ENCODE measurements at places on chromosomes 11 and 22.

DNA sequence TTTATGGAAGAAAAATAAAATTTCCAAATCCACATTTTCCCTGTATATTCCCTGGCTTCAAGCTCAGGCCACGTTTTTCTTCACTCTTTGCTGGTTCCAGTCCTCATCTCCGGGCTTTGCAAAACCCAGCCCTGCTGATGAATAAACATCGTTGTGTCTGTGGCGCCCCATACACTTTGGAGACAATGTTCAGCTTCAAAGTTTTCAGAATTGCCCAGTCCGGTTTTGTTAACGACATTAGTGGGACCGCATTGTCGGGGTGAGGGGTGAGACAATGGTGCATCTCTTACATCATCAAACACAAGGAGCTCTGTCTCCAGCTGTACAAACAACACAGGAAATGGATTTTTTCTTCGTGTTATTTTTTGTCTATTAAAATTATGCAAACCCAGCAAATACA lies 53.4 kb upstream of the HTATIP2 start:
- DNase-seq, result no peak

DNA sequence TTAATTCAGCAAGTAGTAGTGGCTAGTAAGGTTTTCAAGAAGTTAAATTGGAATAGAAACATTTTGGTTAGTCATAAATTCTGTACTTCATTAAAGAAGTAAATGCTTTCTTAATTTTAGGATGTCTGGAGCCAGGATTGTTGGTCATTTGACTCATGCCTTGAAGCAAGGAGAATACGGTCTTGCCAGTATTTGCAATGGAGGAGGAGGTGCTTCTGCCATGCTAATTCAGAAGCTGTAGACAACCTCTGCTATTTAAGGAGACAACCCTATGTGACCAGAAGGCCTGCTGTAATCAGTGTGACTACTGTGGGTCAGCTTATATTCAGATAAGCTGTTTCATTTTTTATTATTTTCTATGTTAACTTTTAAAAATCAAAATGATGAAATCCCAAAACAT lies 25.8 kb downstream of the ACAT1 start:
- no peak for DNase-seq

DNA sequence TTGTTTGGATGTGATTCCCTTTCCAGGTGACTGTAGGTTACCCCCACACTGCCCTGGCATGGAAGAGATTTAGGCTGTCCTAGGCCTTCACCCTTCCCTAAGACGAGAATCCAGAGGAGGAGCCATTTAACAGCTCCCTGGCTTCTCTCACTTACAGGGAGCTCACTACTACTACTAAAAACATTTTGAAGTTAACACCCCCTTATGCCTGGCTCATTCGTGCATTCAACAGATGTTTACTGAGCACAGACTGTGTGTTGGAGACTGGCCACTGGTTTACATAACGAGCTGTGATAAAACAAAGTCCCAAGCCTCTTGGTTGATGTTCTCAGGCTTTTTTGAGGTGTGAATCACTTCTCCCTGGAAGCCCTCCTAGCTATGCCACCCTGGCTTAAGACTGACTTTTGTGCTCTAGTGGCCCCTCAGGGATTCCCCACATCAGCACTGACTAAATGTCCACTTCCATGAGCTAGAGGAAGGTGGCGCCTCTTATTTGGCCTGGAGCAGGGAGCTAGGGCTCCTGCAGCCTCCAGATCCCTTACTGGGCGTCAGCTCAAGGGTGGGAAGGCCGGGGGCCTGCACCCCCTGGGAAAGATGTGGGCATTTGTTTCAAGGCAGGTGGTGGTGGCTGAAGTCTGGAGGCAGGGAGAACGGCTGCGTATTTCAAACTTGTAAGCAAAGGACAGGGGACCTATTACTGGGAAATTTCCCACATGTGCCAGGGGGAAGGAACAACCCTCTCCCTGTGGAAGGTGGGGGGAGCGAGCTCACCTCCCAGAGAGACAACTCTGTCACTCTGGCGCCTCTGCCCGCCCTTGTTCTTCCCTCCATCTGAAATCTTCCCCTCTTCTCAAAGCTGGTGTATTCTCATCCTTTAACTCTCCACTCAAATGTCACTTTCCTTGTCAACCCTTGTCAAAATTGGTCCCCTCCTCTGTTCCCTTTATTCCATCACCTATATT lies 19.4 kb upstream of the MALAT1 start:
- no peak for DNase-seq

- no peak for DNase-seq
These were observed 12.4 kb upstream of the DSCAML1 start for GRCh38 chr11:117809236-117810055.

DNA sequence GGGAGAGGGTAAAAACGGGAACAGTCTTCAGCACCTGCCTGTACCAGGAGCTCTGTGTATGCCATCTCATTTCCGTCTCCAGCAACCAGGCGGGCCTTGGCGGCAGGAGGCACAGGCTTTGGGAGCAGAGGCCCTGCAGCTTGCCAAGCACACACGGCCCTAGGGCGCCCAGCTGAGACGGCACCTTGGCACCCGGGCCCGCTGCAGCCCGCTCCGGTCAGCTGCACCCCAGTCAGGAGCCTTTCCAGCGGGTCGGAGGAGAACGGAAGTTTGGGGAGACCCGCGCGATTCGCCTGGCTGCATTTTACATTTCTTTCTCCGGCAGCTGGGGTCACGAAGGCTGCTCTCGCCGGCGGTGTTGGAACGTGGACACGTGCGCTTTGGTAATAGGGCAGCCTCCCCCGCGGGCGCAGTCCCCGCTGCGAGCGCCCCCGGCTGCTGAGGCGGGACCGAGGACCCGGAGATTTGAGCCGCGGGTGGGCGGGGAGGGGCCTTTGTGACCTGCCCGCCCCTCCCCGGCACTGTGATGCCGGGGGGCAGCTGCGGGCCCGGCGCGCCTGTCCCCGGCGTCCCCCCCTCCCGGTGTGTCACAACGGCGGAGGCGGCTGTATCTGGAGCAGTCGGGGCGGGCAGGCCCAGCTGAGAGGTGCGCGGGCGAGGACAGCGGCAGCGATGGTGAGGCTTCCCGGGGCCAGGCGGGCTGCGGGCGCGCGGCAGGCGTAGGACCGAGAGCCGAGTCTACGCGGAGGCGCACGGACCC lies at the start of gene TUBA8:
TUBA8 (plus strand) TSS at position 616 of the 760 bp plus-strand sequence; CDS start at position 673, 57 bp downstream.
- DNase-seq, result no peak

- no peak for DNase-seq
These were observed 1.1 kb upstream of the KRTAP5-7 start for GRCh38 chr11:71525938-71526495.

DNA sequence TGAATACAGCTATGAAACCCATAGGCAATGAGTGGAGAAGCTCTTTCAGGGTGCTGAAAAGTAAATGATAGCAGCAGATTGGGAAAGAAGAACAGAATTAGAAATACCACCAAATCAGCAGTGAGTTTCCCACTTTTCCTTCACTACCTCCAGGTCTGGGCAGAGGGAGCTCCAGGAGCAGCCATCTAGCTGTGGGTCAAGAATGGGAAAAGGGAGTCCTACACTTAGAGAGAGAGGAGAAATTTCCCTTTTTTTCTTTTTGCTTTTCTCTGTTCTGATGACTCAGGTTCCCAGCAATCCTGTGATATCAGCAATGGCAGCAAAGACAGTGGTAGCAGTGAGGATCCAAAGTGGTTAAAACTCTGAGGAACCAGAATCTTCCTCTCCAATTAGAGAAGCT lies 263.9 kb downstream of the NXPE2 start:
- DNase-seq, result no peak

DNA sequence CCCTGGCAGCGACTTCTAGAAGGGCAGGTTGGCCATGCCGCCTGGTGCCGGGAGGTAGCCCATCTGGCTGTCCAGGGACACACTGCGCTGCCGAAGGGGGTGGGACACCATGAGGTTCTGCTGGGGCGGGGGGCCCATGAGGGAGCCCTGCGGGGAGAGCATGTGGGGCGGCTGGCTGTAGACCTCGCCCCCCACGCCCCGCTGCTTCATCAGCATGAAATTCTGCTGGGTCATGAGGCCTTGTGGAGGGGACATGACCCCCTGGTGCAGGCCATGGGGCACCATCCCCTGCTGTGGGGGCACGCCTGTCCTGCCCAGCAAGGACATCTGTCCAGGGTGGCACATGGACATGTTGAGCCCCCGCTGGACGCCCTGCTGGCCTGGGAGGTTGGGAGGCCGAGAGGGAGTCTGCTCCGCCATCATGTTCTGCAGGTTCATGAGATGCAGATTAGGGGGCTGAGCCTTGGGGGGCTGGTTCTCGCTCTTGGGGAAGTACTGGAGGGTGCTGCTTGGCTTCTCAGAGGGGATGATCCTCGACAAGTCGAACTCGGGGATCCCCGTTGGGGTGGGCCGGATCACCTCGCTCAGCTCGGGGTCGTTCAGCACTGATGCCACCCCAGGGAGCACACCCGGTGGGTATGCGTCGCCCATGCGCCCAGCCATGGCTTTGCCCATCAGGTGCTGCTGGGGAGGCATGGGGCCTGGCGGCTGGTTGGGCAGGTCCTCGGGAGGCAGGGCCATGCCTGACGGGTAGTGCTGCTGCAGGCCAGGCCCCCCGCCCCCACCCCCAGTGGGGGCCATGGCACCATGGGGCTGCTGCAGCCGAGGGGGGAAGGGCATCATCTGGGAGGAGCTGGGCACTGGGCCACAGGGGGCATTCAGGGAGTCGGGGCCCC lies 15.0 kb downstream of the CXCR5 start:
- DNase-seq, result no peak

DNA sequence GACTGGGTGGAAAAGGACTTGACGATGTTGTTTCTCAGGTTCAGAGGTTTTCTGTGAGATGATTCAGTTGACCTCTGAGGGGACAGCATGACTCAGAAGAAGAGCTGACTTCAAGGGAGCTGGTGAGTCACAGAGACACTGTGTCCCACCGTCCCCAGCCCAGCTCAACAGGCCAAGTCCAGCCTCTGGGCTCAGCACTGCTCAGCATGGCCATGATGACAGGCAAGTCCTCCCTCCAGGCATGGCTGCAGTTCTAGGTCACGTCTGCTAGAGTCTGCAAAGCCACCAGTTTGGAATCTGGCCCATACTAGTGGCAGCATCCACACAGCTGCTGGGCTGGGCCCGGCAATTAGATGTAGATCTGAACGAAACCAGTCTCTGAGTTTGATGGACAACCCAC lies 12.9 kb downstream of the TRIM29 start:
- no peak for DNase-seq
